IPS DF 6.9 (cell line): ENCODE measurements at places on chromosomes 7 and 10.

DNA sequence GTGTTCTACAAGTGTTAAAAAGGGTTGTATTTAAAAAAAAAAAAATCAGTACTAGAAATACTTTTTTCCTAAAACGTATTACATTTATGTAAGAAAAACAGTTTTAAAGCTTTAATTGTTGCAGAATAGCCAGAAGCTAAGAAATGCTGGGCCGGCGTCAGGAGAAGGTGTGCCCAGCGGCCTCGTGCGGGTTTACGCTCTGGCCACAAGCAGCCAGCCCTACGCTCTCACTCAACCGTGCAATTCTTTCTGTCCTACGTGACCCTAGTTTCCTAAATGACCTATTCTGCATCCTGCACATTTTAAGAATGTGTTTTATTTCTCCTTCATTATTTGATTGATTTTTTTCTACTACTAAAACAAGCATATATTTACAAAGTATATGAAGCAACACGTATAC, 279.7 kb upstream of the KLF14 start:
- no peak for DNase-seq

GRCh38 chr10:121405096-121405495, 193.1 kb downstream of the FGFR2 start:
- no peak for DNase-seq

DNA sequence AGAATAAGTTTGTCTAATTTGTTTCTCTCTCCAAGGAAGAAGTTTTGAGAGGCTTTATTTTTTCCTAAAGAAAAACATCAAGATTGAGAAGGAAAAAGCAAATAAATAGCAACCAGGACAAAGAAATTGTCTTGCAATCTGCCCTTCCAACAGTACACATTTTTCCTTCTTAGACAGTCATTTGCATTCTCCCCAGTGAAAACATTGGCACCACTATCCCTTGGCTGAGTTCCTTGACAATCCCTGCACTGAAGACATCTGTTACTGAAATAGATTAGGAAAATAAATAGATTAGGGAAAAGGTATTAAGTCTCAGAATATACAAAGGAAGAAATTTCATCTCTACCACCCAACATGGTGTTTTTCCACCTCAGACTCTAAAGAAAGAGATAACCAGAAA, 12.2 kb upstream of the TMEM243 start:
- DNase-seq = no peak

DNA sequence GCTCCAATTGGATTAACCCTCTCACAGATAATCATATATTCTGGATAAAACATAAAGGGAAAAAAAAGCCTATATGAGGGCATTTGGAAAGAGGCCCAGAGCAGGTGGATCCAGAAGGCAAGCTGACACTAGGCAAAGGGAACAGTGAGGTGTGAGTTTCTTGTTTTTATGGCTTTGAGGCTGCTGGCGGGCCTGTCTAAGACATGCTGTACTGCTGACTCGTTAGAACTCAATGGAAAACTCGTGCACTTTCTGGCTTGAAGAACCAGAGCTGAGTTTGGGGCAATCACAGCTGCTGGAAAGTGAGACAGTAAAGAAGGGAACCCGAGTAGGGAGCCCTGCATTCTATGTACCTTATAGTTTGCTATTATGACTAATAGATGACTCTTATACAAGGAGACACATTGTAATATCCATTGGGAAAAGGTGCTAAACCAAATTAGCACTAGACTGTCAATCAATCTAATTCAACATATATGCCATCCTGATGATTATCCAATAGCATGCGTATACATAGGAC, 637.1 kb downstream of the GATA3 start:
- no peak for DNase-seq

- no peak for DNase-seq
These were observed 14.8 kb downstream of the CCL24 start for GRCh38 chr7:75798770-75799169.

- no peak for DNase-seq
These were observed 316.5 kb upstream of the CACNA2D1 start for GRCh38 chr7:82760074-82760473.

DNA sequence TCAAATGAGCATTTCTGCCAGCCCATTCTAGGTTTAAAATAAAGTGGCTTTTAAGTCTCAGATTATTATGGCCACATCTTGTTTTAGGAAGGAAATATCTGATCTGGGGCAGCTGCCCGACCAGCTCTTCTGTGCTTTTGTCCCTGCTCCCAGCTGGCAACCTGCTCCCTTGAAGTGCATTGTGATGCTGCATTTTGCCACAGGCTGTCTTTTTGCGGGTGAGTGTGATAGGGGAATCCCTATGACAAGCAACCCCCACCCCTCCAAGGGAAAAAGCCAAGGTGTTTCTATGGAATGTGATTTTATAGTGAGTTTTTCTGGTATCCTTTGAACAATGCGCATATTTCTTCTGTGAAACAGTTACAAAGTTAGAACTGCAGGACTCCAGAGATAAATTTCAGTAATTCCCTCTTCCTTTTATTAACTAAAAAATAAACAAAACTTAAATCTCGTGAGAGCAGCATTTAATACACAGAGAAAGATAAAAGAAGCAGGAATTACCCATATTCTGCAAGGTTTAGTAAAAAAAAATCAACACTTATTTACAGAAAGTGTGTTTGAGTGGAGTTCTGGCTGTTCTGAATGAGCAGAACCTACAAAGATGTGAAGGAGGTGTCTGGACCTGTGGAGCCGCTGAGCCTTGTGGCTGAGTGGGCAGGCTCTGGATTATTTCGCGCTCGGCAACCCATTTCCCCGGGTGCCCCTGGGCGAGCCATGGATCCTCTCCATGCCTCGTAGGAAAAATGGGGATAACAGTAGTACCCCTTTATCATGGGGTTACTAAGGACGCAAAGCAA, 10.1 kb upstream of the HPS1 start:
- no peak for DNase-seq

DNA sequence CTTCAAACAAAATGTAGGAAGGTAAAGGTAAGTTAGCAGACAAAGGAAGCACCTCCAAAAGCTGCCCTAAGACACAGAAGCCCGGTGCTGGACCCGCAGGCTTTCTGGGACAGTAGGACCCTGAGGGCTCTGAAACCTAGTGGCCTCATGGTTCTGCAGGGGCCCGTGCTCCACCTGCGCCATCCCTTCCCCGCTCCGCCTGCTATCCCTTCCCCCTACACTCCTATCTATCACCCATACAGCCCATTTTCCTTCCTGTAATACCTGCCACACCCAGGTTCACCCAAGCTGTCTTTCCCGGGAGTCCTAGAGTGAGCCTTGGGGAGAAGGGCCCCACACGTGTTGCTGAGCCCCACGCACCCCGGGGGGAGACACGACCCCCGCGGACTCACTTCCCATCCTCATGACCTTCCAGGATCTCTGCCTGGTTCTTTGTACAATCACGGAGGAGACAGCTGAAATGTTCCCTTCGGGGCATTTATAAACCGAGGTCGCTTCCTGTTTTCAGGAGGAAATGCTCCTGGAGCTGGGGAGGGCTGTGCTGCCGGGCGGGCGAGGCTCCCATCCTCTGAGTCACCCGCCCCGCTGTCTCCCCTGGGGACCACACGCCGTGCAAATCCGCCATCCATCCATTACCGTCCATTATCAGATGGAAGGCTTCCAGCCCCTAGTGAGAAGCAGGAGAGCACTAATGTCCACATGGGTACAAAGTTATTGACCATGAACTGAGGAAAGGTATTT, 251.7 kb upstream of the PITRM1 start:
- DNase-seq = no peak

GRCh38 chr10:70306181-70306705, 22.4 kb upstream of the NPFFR1 start:
- DNase-seq = no peak

GRCh38 chr7:138120140-138120827, 44.0 kb downstream of the AKR1D1 start:
- DNase-seq = no peak

- no peak for DNase-seq
These were observed 32.0 kb upstream of the PLEKHA1 start for GRCh38 chr10:122342293-122343134.

DNA sequence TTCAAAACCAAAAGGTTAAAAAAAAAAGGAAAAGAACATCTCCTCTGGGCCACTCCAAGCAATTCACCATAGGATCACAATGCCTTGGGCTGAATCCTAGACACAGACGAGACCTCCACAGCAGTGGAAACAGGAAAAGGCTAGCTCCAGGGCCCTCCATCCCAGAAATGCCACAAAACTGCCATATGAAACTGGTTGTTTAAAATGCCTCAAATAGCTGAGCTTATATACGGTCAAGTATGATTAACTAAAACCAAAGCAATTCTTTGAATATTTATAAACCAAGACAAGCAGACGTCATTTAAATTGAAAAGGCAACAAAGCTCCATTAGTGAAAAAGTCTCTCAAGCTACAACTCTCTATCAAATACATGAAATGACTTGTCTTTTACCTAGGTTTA, 63.1 kb downstream of the DOCK4 start:
- DNase-seq = no peak

GRCh38 chr10:21526188-21526859, 842 bp upstream of the SKIDA1 start:
- DNase-seq = no peak

- no peak for DNase-seq
These were observed 582.0 kb upstream of the MKI67 start for GRCh38 chr10:128708182-128708581.

DNA sequence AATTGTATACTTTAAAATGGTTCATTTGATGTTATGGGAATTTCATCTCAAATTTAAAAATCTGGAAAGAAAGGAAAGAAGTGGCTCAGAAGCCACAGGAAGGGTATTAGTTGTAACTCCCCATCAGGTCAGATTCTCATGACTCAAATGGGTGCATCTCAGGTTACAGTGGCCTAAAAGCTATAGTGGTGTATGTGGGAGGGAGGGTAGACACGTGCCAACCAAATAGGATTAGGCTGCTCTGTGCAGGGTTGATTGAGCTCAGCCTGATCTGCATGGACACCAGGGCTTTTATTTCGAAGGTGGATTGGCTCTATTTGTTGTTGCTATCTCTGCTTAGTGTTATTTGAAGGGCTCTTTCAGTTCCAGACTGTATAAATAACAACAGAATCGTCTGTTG, 121.5 kb upstream of the PRR15 start:
- no peak for DNase-seq

DNA sequence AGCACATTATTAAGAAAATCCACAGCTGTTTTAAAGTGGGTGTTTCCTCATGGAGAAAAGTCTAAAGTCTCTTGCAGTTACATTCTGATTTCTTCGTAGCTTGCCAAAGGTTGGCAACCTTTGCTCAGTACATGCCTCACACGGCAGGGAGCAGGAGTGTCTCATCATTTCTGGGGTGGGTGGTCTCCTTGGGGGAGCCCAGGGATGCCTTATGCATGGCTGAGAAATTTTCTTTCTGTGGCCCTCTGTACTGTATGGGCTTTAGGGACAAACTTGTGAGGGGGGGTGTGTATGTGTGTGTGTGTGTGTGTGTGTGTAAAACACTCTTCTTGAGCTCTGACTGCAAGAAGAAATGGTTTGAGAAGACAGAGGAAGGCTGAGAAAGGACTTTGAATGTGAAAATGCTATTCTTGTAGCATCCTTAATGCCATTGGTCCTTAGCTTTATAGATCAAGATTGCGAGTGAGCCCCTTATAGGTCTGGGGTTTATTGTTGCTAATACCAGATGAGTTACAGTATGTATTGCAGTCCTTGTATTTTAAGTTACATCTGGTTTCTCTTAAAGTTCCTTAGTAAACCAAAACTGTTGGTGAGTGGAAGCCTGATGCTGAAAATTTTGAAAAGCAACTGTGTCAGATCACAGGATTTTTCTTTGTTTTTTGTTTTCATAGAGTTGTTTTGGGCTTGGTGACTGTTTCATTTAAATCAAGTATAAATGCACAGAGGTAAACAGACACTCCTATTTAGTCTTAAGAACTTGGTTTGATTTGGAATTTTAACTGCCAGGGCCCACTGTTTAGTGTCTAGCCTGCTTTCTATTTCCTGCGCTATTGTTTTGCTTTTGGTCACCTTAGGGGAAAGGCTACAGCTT, 242.0 kb downstream of the BICC1 start:
- no peak for DNase-seq

- no peak for DNase-seq
These were observed 87.7 kb upstream of the CYP26C1 start for GRCh38 chr10:92972886-92973285.

- DNase-seq = no peak
These were observed 262.4 kb downstream of the CDK14 start for GRCh38 chr7:90858546-90858945.

DNA sequence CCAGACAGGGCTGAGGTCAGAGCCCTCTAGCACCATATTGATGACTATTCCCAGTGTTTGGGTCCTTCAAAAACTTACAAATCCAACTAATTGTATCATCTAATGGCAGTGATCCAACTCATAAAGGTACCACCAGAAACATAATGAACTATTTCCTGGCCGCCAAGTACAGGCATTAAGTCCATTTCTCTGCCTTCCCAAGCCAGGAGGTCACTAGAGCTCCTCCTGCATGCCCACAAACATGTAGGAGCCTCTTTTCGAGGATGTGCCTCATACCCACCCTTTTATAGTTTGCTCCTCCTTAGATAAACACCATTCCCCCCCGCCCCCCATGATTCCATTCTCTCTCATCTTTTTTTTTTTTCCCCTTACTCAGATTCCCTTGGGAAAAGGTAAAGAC, 91.3 kb downstream of the CHN2 start:
- DNase-seq = no peak

DNA sequence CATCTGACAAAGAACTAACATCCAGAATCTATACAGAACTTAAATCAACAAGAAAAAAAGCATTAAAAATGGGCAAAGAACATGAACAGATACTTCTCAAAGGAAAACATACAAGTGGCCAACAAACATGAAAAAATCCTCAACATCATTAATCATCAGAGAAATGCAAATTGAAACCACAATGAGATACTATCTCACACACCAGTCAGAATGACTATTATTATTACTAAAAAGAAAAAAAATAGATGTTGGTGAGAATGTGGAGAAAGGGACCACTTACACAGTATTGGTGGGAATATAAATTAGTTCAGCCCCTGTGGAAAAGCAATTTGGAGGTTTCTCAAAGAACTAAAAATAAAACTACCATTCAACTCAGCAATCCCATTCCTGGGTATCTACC, 89.1 kb upstream of the ADO start:
- DNase-seq = no peak

DNA sequence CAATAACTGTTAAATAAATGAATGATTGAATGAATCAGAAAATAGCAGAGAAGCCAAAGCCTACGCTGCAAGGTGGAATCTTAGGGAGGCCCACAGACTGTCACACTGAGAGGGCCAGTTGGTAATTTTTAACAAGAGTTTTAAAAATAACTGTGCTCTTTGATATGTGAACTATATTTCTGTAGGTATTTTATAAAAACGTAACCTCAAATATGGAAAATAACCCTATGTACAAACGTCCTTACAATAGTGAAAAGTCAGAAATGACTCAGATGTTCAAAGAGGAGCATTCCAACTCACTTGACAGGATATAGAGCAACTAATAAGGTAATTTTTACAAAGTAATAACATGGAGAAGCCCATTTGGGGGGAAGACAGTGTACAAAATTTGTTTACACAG, 18.9 kb upstream of the TMEM273 start:
- DNase-seq = no peak

GRCh38 chr7:158000160-158000559, 587.5 kb downstream of the PTPRN2 start:
- no peak for DNase-seq
